ENCODE measurements at places on chromosomes 1 and 21. TPM values are rescaled to one million over a fixed set of nuclear protein-coding genes. Genes with fewer than 3 reads are reported as not detected.

Gene ADAMTS5
- not detected for total RNA-seq

Gene CRABP2
- total RNA-seq, result 0.72 TPM

Gene HCRTR1
- not detected for total RNA-seq

Gene PROK1
- total RNA-seq, result not detected

GRCh38 chr1:224235813-224236493 lies 52.9 kb downstream of the DEGS1 start:
- DNase-seq, result no peak

DNA sequence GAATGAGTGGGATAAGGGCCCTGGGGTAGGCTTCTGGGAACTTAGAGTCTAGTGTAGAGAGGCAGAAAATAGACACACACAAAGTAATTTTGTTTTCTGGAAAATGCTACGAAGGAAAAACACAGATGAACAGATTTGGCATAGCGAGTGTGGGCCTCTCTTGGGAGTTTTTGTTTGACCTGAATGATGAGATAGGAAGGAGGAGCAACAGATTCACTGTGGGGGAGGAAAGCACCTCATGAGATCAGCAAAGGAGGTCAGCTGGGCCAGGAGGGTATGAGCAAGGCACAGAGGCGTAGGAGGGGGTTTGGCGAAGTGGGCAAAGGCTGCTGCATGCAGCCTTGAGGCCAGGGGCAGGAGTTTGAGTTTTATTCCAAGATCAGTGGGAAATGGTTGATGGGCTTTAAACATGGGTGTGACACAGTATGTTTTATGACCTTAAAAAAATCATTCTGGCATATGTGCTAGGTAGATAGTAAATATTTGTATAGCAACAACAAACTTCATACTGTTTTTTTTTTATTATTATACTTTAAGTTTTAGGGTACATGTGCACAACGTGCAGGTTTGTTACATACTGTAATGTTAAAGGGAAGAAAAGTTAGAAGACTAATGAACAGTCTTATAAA lies 57.9 kb downstream of the FGGY start:
- no peak for DNase-seq

DNA sequence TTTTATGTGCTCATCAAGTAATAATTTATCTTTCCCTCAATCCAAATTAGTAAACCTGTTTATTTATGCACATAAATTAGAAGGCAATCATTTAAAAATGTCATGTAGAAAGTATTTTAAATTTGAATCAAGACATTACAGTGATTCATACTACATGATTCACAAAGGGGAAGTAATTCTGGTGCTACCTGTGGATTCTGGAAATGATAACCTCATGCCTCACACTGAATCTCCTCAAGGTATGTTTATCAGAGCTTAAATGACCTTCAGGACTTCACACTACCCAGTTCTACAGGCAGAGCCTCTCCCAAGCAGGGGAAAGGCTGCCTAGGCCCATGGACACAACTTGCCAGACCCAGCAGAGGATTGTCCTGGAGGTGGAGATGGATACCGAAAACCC lies 25.2 kb upstream of the TDRD10 start:
- no peak for DNase-seq

DNA sequence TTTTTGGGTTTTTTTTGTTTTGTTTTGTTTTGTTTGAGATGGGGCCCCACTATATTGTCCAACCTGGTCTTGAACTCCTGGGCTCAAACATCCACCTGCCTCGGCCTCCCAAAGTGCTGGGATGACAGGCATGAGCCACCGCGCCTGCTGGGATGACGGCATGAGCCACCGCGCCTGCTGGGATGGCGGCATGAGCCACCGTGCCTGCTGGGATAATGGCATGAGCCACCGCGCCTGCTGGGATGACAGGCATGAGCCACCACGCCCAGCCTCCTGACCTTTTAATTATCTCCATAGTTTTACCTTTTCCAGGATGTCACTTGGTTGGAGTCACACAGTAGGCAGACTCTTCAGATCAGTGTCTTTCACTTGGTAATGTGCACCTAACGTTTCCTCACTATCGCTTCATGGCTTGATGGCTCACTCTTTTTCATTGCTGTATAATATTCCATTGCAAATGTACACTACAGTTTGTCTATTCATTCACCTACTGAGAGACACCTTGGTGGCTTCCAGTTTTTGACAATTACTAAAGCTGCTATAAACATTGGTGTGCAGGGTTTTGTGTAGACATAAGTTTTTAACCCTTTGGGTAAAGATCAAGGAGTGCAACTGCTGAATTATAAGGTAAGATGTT lies 10.1 kb upstream of the PDXK start:
- DNase-seq, result no peak

DNA sequence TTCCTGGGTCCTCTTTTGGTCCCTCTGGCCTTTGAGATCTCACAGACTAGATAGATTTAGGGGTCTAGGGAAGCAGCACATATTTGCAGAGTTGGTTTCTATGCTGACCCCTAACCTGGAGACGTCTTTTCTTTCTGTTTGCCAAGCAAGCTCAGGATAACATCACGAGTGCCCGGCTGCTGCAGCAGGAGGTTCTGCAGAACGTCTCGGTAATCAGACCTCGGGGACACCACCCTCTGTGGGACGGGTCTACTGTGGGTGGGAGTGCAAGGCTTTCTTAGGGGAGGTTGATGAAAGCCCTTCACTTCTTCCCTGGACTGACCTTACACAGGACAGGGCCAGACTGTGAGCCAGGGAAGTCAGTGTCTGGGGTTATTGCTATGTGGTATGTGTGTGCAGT lies 2.9 kb downstream of the IL24 start:
- DNase-seq, result no peak

- no peak for DNase-seq
These were observed 22.3 kb upstream of the BMP8A start for GRCh38 chr1:39469150-39469549.

- DNase-seq, result no peak
These were observed 118.9 kb downstream of the ATF6 start for GRCh38 chr1:161885003-161885402.

DNA sequence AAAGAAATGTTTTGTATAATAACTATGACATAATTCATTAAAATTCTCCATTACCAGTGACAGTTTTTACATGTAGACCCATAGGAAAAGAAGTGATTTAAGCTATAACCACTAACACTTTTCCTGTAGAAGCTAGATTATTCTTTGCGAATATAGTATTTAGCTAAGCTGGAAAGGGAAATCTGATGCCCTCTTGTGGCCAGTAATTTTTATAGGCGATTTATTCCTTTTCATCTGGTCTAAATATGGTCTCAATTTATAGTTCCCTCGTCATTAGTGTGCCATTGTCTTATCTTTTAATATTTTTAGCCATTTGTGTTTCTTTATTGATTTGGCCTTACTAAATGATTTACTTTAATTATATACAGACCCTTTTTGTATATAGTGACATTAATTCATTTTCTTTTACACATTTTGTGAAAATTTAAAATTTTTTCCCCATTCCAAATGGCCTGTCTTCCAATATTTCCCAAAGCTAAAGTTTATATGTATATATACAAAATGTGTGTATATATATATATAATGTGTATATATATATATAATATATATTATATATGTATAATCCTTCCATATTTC lies 26.7 kb downstream of the BTG3 start:
- DNase-seq, result no peak

DNA sequence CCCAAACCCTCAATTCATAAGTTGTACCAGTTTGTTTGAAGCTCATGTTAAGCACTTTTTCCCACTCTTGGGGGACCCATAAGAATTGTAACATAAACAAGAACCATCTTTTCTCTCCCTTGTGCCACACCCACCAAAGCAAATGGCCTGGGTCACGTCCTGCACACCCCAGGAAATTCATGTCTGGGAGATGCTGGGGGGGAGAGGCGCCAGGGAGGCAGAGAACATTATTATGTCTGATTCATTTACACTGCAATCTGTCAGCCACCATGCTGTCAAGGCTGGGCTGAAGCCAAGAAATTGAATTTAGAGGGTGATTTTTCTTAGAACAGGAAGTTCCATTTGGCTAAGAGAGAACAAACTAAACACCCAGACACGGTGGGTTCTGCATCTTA lies 37.2 kb upstream of the IPO9 start:
- DNase-seq, result no peak

DNA sequence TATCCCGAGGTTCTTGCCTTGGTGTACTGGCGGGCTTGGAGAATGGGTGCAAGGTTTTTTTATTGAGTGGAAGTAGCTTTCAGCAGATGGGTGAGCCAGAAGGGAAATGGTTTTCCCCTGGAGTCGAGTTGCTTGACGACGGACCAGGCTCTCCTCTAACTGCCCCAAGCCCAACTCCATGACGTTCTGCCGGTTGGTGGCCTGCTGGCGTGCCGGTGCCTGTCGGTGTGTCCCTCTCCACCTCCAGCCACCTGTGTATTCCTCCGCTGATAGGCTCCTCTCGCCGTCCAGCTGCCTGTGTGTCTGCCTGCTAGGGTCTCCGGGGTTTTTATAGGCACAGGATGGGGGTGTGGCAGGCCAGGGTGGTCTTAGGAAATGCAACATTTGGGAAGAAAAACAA lies 34.3 kb upstream of the PTGFRN start:
- DNase-seq, result no peak

- peak; percentile 83 for DNase-seq
These were observed 87.6 kb upstream of the DUSP10 start for GRCh38 chr1:221829327-221830015.

GRCh38 chr1:100556181-100556580 lies 18.2 kb downstream of the GPR88 start:
- no peak for DNase-seq

DNA sequence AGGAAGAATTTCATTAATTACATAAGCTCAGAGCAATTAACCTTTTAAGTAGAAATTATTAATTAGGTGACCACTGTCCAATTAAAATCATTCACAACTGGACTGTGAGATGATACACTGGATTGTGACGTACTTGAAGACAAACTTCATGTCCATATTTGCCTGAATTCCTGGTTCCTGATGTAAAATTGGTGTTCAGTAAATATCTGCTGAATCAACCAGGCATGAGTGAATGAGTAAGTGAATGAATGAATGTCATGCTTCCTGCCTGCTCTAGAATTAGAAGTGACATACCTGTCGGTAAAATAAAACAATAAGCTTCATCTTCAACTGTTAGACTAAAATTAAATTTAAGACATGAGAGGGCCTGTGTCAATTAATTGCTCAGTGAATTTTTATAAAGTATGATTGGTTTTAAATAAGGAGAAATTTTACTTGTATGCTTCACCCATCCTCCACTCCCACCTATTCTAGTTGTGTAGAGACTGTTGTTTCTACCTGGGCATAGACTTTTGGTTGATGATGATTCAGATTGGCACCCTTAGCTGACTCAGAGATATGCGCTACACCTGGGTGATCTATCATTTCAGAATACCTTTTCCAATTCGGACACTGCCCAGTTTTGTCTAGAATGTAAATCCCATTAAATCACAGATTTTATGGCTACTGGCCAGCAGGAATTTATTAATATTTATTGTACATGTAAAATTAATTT lies 56.9 kb upstream of the PTGS2 start:
- no peak for DNase-seq

GRCh38 chr1:177448036-177448615 lies 277.4 kb downstream of the BRINP2 start:
- no peak for DNase-seq

DNA sequence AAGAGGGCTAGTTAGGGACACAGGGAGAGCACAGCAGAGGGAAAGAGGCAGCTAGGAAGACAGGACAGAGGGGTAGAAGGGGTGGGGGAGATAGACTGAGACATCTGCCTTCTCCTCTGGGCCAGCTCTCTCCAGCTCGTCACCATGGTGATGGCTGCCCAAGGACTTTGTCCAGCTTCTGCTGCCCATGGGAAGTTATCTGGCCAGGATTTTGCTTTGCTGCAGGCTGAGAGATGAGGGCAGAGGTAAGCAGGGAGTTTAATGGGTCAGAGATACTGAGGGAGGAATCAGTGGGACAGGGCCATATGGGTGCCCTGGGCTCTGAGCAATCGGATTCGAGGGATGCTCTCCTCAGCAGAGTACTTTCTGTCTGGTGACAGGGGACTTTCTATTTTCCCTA lies 34.5 kb upstream of the GPR37L1 start:
- no peak for DNase-seq

DNA sequence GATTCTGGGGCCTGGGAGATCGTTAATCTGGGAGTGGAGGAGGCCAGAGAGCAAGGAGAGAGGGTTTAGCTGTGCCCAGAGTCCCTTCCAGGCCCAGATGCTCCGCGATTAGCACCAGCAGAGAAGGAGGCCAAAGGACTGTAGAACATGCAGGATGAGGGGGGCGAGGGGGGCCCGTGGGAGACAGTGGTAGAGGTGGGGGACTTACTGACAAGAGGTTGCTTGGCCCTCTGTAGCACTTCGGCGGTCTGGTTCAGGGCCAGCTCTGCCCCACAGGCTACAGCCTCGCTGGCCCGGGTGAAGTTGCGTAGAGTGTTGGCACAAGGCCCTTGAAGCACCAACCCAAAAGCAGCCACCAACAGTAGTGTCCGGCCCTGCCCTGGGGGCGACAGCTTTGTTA lies 695 bp downstream of the DCST2 start:
- DNase-seq, result no peak

GRCh38 chr1:11771481-11772043 lies 9.6 kb downstream of the C1orf167 start:
- DNase-seq, result no peak

- DNase-seq, result no peak
These were observed 310.0 kb downstream of the LMO4 start for GRCh38 chr1:87638636-87639035.

GRCh38 chr1:222382171-222382570 lies 165.7 kb downstream of the HHIPL2 start:
- DNase-seq, result no peak

DNA sequence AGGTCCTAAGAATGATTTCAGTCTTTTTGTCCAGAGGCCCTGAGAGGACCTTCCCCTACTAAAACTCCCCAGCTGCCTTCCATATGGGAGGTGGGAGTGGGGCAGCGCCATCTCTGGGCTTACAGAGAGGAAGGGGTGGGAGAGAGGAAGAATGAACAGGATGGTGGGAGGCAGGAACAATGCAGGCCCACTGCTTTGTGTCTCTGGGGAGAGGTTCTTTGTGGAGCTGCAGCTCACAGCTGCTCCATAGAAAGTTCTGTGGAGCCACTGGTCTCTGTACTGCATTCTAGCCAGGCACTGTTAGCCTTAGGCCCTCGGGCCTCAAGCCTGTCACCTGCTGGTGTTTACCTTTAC lies 43.6 kb upstream of the A3GALT2 start:
- DNase-seq, result no peak
